Activated T-helper 1 cell treated with anti-CD3 and anti-CD28 coated beads, Interleukin-12 subunit alpha, Interleukin-12 subunit beta, Interleukin-2, Interleukin-4 antibody, amounts not matched to agents 30 ng/mL and 10 ng/mL and 1 ng/mL, durations not matched to agents 14 hours and 24 hours and 36 hours (primary cell): ENCODE measurements at places on chromosomes 5 and 9. TPM values are rescaled to one million over a fixed set of nuclear protein-coding genes. Genes with fewer than 3 reads are reported as not detected.
A peak's percentile ranks its signal among the peaks of the same experiment; 100 is the strongest.

The KCNIP1 gene
- total RNA-seq, result not detected in 2 replicates

- no peaks in the 10 kb centered on the region for H3K27me3 ChIP-seq
- H3K36me3 ChIP-seq, result peaks cover 11% of the 10 kb centered on the region
- H3K4me3 ChIP-seq, result peak overlapping the region; percentile 59
- DNase-seq, result peak; percentile 30
- peak overlapping the region; percentile 90 for H3K27ac ChIP-seq
Observed at GRCh38 chr5:44875661-44876605, 67.2 kb downstream of the MRPS30 start.

- H3K4me1 ChIP-seq, result no peaks in the 10 kb centered on the region
- no peaks in the 10 kb centered on the region for H3K36me3 ChIP-seq
- no peak overlapping the region for H3K4me3 ChIP-seq
- no peak overlapping the region for H3K27ac ChIP-seq
- no peaks in the 10 kb centered on the region for H3K27me3 ChIP-seq
Observed at GRCh38 chr9:133762488-133763271, 24.5 kb upstream of the SARDH start.

GRCh38 chr9:109238125-109238524 is 71.1 kb upstream of the FRRS1L start:
- H3K27ac ChIP-seq, result no peak overlapping the region
- no peak for DNase-seq
- peaks cover 19% of the 10 kb centered on the region for H3K27me3 ChIP-seq
- H3K36me3 ChIP-seq, result no peaks in the 10 kb centered on the region

DNA sequence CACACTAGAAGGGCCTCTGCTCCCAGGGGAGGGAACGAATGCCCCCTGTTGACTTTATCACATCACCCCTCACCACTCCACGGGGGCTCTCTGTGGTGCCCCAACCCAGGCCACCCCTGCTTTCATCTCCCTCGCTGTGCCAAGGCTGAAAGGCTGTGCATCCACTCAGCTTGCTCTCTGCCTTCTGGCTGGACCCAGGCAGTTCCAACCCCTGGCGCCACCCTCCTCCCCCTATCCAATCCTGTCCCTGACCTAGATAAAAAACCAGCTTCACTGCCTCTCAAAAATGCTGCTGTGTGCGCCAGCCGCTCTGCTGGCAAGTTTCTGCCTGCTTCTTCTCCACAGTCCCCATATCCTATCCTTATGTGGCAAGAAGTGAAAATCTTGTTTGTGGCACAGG is 22.4 kb upstream of the CORO2A start:
- H3K4me1 ChIP-seq, result no peaks in the 10 kb centered on the region
- H3K36me3 ChIP-seq, result peaks cover 2% of the 10 kb centered on the region
- peaks cover 2% of the 10 kb centered on the region for H3K27me3 ChIP-seq
- no peak overlapping the region for H3K4me3 ChIP-seq

- no peak for DNase-seq
- H3K4me3 ChIP-seq, result no peak overlapping the region
- H3K27me3 ChIP-seq, result no peaks in the 10 kb centered on the region
- peaks cover 37% of the 10 kb centered on the region for H3K36me3 ChIP-seq
- H3K4me1 ChIP-seq, result peaks cover 9% of the 10 kb centered on the region
- H3K27ac ChIP-seq, result no peak overlapping the region
Observed at GRCh38 chr5:143147383-143147782, 256.1 kb downstream of the NR3C1 start.

The LCN9 gene
- not detected in 2 replicates for total RNA-seq

The LCN15 gene
- not detected in 2 replicates for total RNA-seq

The PPP3R2 gene
- not detected in 2 replicates for total RNA-seq

GRCh38 chr9:22116758-22117157 is 107.7 kb upstream of the CDKN2B start:
- peaks cover 23% of the 10 kb centered on the region for H3K4me1 ChIP-seq
- no peak overlapping the region for H3K4me3 ChIP-seq
- H3K36me3 ChIP-seq, result peaks cover 7% of the 10 kb centered on the region
- DNase-seq, result no peak
- no peak overlapping the region for H3K27ac ChIP-seq

- DNase-seq, result no peak
- H3K27ac ChIP-seq, result no peak overlapping the region
- no peak overlapping the region for H3K4me3 ChIP-seq
Observed at GRCh38 chr9:96067004-96067403, 191.5 kb downstream of the ERCC6L2 start.

- H3K27me3 ChIP-seq, result peaks cover 3% of the 10 kb centered on the region
- no peak overlapping the region for H3K4me3 ChIP-seq
- DNase-seq, result no peak
Observed at GRCh38 chr5:38720554-38721361, 125.1 kb upstream of the OSMR start.

DNA sequence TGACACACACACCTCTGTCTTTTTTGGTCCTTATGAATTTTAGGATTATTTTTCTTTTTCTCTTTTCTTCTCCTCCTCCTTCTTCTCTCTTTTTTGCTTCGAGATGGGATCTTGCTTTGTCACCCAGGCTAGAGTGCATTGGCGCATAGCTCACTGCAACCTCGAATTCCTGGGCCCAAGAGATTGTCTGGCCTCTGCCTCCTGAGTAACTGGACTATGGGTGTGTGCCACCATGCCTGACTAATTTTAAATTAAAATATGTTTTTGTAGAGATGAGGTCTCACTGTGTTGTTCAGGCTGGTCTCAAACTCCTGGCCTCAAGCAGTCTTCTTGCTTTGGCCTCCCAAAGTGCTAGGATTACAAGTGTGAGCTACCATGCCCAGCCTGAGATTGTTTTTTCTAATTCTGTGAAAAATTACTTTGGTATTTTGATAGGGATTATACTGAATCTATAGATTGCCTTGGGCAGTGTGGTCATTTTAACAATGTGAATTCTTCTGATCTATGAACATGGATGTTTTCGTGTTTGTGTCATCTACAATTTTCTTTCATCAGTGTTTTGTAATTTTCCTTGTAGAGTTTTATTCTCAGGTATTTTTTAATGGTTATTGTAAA is 7.7 kb downstream of the AHRR start:
- H3K4me3 ChIP-seq, result no peak overlapping the region
- H3K4me1 ChIP-seq, result peaks cover 50% of the 10 kb centered on the region
- H3K27ac ChIP-seq, result no peak overlapping the region

The CSF2 gene
- total RNA-seq, result 1,648 and 1,678 TPM in 2 replicates

The C9orf50 gene
- not detected in 2 replicates for total RNA-seq

DNA sequence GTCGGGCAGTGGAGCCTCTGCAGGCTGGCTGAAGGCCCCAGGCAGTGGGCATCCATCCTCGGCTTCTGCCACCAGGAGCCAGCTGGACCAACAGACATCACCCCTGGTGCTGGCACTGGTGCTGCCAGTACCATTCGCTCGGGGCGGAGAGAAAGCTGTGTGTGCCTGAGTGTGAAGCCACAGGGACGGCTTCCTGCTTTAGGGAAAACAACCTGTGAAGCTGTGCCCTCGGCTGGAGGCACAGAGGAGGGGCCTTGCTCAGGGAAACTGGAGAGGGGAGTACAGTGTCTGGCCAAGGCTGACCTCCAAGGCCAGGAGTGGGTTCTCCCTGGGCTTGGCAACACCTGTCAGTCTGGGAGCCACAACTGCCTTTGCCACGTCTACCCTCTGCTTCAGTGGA is 38.3 kb downstream of the NEK6 start:
- H3K4me1 ChIP-seq, result peaks cover 27% of the 10 kb centered on the region
- no peak for DNase-seq
- H3K27me3 ChIP-seq, result peaks cover 13% of the 10 kb centered on the region
- H3K27ac ChIP-seq, result no peak overlapping the region
- H3K36me3 ChIP-seq, result no peaks in the 10 kb centered on the region

DNA sequence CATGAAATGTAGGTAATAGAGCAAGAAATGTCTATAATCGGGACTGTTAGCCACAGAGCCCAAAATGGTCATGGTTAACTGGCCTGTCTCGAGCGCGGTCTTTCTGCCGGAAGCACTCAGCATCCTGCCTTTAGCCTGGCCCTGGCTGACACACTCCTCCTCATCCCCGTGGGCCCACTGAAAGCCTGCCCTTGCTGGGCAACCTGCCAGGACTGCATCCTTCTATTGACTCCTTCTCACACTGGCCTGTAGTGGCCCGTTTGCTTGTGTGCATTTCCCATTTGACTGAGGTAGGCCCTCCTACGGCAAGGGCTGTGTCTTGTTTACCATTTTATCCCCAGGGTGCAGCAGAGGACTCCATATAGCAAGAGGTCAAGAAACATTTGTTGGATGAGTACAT is 215.7 kb downstream of the ATPSCKMT start:
- H3K27me3 ChIP-seq, result no peaks in the 10 kb centered on the region
- no peaks in the 10 kb centered on the region for H3K4me1 ChIP-seq
- H3K27ac ChIP-seq, result no peak overlapping the region
- no peak overlapping the region for H3K4me3 ChIP-seq

GRCh38 chr9:89404074-89404473 is 85.8 kb downstream of the SECISBP2 start:
- no peak overlapping the region for H3K4me3 ChIP-seq
- DNase-seq, result no peak
- peaks cover 81% of the 10 kb centered on the region for H3K36me3 ChIP-seq
- H3K27ac ChIP-seq, result peak overlapping the region; percentile 58

GRCh38 chr9:127561491-127562278 is 50.4 kb upstream of the STXBP1 start:
- peaks cover 53% of the 10 kb centered on the region for H3K4me1 ChIP-seq
- H3K36me3 ChIP-seq, result peaks cover 16% of the 10 kb centered on the region
- peak overlapping the region; percentile 67 for H3K27ac ChIP-seq
- peak overlapping the region; percentile 28 for H3K4me3 ChIP-seq
- no peak for DNase-seq

The C5orf58 gene
- total RNA-seq, result not detected in 2 replicates

The PDCD1LG2 gene
- 1.1 and 1.4 TPM in 2 replicates for total RNA-seq

The CERCAM gene
- 0.86 and 1.6 TPM in 2 replicates for total RNA-seq

DNA sequence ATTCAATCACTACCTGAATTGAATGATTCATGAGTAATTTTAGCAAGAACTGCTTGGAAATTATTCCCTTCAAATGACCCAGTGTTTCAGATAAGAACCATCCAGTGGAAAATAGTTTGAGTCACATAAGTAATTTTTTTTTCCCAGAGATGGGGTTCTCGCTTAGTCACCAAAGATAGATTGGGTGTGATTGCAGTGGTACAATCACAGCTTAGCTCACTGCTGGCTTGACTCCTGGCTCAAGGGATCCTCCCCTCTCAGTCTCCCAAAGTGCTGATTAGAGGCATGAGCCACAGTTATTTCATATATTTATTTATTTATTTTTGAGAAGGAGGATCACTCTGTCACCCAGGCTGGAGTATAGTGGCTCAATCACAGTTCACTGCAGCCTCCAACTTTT is 574.5 kb upstream of the ARRDC3 start:
- no peak overlapping the region for H3K4me3 ChIP-seq
- no peak for DNase-seq
- H3K36me3 ChIP-seq, result no peaks in the 10 kb centered on the region
- H3K27ac ChIP-seq, result no peak overlapping the region

- DNase-seq, result no peak
- no peaks in the 10 kb centered on the region for H3K36me3 ChIP-seq
- no peak overlapping the region for H3K4me3 ChIP-seq
- peaks cover 3% of the 10 kb centered on the region for H3K27me3 ChIP-seq
- no peaks in the 10 kb centered on the region for H3K4me1 ChIP-seq
- no peak overlapping the region for H3K27ac ChIP-seq
Observed at GRCh38 chr9:87862536-87863268, 20.0 kb upstream of the SPATA31E1 start.

The ZNF454 gene
- total RNA-seq, result not detected in 2 replicates

DNA sequence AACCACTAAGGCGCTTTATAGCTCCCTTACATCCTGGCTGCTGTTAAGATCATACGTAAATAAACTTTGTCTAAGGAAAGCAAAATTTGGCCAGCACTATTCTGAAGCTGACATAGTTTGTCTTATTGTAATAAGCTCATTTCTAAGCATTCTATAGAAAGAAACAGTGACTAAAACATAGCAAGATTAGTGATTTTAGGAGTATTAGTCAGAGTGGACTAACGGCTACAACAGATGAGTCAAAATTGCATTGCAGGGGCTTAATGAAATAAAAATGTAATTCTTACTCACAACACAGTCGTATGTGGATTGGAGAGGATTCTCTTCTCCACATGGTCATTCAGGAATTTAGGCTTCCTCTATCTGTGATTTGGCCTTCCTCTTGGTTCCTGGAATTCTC is 347.6 kb downstream of the GADD45G start:
- peaks cover 11% of the 10 kb centered on the region for H3K4me1 ChIP-seq
- no peak for DNase-seq
- peaks cover 2% of the 10 kb centered on the region for H3K27me3 ChIP-seq

The ANKRD18B gene
- total RNA-seq, result 1.2 and 3.5 TPM in 2 replicates

The GRXCR2 gene
- not detected in 2 replicates for total RNA-seq

- no peaks in the 10 kb centered on the region for H3K36me3 ChIP-seq
- peak; percentile 67 for DNase-seq
- H3K27ac ChIP-seq, result no peak overlapping the region
- peaks cover 9% of the 10 kb centered on the region for H3K27me3 ChIP-seq
Observed at GRCh38 chr9:91711755-91712601, 238.1 kb downstream of the ROR2 start.

DNA sequence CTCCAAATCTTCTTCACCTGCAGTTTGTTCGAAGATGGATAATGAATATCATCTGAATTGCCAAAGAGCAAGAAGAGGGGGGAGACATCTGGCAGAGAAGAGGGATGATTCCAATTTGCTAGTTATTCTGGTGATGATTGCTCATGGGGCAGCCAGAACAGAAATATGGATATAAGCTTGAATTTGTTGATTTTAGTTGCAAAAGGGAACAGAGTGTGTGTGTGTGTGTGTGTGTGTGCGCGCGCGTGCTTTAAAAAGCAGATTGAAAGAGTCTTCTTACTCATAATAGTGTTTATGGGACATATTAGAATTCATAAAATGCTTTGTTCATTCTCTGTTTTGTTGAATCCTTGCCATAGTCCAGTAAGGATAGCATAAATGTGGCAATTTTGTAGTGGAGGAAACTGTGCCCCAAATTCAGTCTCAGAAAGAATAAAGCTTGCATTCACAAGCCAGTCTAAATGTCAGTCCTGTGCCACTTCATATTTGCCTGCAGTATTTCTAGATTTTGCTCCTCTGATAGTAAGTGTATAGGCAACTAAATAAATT is 436.3 kb upstream of the KLF4 start:
- no peaks in the 10 kb centered on the region for H3K4me1 ChIP-seq
- no peaks in the 10 kb centered on the region for H3K27me3 ChIP-seq
- no peak for DNase-seq
- no peak overlapping the region for H3K4me3 ChIP-seq
- H3K36me3 ChIP-seq, result no peaks in the 10 kb centered on the region

- no peak for DNase-seq
- H3K27ac ChIP-seq, result no peak overlapping the region
- no peak overlapping the region for H3K4me3 ChIP-seq
- H3K36me3 ChIP-seq, result no peaks in the 10 kb centered on the region
Observed at GRCh38 chr9:28824432-28824963, 1251.2 kb upstream of the C9orf72 start.

- H3K4me3 ChIP-seq, result no peak overlapping the region
- H3K36me3 ChIP-seq, result no peaks in the 10 kb centered on the region
- DNase-seq, result no peak
- no peak overlapping the region for H3K27ac ChIP-seq
Observed at GRCh38 chr5:150107909-150108447, 21.6 kb upstream of the CSF1R start.

GRCh38 chr5:120532835-120533234 is 68.7 kb downstream of the PRR16 start:
- H3K4me1 ChIP-seq, result no peaks in the 10 kb centered on the region
- no peaks in the 10 kb centered on the region for H3K27me3 ChIP-seq

- DNase-seq, result peak; percentile 96
- peak within 1 kb of the TSS; percentile 98 for H3K4me3 ChIP-seq
- H3K36me3 ChIP-seq, result peaks cover 19% of the 10 kb centered on the region
- H3K27ac ChIP-seq, result peak within 1 kb of the TSS; percentile 99
Observed at GRCh38 chr5:178626484-178627258, at the start of gene CLK4. TSS of gene CLK4 (minus strand) at chr5:178627050. CDS start at chr5:178623416, 3,634 bp downstream.
